ENCODE measurements at places on chromosomes 16 and 17.

DNA sequence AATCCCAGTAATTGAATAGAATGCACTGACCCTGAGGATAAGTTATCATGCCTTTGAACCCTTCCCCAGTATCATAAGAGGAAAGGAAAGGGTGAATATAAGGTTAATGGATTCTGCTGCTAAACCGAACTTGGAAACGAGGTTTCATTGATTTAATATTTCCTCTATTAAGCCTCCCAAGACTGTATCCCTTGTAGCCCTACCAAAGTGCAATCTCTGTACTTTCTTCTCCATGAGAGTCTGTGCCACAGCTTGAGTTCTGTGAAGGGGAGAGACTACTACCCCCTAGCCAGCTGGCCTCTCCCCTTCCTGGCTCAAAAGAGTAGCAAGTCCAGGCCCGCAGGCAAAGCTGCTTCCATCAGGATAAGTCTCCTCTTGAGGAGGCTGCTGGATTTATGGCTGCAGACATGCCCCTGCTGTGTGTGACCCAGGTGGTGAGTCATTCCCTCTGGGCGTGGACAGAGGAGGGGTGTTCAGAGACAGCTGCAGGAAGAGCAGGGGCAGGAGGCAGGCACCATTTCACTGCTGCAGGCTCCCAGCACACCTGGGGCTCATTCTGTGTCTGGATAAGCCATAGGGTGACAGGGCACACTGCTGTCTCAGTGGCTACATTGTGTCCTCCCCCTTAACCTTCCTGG lies 58.4 kb downstream of the TOM1L2 start:
- DNase-seq: no peak

GRCh38 chr17:8015957-8016631 lies 13.7 kb downstream of the GUCY2D start:
- peak; percentile 10 for DNase-seq

GRCh38 chr16:24789881-24790280 lies 55.9 kb upstream of the SLC5A11 start:
- no peak for DNase-seq

GRCh38 chr17:79825580-79825921 lies 13.7 kb downstream of the CBX4 start:
- DNase-seq: no peak

DNA sequence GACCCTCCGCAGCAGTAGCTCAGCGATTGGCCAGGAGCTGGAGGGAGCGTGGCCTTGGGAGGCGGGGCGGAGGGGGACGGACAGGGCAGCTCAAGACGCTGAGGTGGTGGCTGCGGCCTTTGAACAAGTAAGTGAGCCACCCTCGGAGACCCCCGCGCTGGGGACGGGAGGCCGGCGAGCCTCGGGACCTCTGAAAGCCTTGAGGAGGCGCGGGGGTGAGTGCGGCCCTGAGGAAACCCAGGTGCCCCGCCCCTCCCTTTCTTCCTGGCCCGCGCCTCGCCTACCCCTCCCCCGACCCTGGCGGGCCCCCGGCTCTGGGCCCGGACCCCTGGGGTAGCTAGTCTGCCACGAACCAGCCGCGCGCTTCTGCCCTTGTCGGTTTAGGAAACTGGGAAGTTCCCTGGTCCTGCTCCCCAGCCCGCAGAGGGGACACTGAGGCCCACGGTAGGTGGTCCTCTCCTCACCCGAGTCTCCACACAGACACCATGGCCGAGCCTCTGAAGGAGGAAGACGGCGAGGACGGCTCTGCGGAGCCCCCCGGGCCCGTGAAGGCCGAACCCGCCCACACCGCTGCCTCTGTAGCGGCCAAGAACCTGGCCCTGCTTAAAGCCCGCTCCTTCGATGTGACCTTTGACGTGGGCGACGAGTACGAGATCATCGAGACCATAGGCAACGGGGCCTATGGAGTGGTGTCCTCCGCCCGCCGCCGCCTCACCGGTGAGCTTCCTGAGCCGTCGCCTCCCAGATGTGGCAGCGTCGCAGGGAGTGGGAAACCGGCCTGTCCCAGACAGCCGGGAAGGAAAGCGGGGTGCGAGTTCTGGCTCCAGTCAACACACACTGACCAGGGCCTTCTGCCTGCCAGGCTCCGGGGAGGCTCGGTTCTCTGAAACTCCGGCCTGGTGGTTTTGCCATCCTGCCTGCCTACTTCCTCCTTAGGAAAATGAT lies at the start of gene MAPK7:
TSS of gene MAPK7 (plus strand) at position 83 of the 945 bp plus-strand sequence. CDS start at position 486, 403 bp downstream.
- no peak for DNase-seq

- DNase-seq: no peak
Measured at GRCh38 chr17:81719410-81720266, 7.6 kb downstream of the SLC25A10 start.

- no peak for DNase-seq
Measured at GRCh38 chr16:78375055-78375679, 275.7 kb downstream of the WWOX start.

DNA sequence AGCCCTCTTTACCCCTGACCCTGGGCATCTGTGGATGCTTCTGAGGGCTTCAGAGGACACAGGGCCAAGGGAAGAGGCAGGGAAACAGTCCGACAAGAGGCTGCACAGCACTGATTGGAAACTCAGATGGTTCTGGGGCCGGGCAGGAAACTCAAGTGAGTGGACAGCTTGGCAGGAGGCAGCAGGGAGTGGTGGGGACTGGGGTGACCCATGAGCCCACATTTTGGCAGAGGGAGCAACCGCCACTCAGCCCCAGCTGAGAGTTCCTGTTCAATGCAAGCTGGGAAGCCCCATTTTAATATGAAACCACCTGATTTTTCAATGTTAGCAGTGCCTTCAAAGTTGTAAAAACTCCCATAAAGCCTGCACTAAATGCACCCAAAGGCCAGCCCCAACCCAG lies 1.5 kb upstream of the VASN start:
- DNase-seq: no peak

DNA sequence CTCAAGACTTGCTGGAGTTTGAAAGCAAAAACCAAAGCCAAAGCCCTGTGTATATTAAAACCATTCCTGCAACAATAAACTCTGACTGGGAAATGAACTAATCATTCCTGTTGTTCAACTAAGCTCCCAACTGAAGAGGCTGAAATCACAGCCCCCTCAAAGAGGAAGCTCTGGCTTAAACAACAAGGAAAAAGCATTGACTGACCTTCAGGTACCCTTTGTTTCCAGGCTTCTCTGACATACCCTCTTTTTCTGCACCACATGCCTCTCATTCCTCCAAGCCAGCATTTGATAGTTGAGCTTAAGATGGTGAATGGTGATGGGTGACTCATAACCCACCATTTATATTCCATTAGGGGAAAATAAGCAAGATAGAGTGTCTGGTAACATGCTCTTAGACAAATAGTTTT lies 470.9 kb upstream of the SOX9 start:
- DNase-seq: no peak

DNA sequence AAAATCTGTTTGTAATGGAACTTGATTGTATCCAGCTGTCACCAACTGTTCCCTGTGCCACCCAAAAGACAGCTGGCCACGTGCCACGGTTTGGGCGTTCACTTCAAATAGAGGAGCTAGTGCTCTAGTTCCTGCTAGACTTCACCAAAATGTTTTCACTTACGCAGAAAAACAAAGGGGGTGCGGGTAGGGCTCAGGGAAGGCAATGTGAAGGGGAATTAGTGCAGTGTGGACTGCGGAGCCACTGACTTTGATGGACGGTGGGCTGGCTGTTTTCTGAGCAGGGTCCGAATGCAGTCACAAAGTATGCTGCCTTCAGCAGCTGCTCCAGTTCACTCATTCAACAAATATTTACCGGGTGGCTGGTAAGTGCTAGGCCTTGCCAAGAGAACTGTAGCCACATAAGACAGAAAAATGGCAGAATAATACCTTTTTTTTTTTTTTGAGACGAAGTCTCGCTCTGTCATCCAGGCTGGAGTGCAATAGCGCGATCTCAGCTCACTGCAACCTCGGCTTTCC lies 7.6 kb upstream of the CYTH1 start:
- peak; percentile 63 for DNase-seq

GRCh38 chr17:19780846-19781245 lies 32.7 kb upstream of the ALDH3A1 start:
- no peak for DNase-seq

DNA sequence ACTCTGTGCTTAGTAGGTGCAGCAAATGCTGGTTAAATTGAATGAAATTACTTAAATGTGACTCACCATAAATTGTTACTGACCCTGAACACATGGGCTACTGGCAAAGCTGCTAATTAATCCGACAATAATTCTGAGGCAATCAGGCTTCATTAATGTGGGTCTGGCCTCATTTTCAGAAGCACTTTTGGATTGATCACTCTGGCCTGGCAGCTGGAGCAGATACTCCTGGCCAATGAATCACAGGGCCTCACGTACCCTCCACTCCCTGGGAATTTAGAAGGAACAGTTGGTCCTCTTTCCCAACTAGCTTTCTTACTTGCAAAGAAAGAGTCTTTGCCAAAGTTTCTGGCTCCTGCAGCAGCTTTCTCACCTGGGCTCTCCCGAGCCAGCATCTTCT lies 162.0 kb upstream of the ZKSCAN2 start:
- no peak for DNase-seq

DNA sequence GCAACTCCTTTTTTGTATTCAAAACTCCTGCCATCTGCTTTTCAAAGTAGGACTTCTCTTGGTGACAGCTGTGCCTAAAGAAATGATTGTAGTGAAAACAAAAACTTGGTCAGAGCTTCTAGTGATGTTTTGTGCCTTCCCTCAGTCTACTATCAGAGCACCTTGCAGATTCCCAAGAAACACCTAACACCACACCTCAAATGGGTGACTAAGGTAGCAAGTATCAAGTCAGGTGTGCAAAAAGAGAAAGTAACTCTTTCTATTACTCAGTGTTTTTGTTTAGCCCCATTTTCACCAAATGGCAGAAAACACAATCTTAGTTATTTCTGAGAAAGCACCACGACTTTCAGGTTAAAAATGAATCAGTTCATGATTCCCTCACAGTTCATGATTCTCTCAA lies 2.0 kb upstream of the PMFBP1 start:
- no peak for DNase-seq

DNA sequence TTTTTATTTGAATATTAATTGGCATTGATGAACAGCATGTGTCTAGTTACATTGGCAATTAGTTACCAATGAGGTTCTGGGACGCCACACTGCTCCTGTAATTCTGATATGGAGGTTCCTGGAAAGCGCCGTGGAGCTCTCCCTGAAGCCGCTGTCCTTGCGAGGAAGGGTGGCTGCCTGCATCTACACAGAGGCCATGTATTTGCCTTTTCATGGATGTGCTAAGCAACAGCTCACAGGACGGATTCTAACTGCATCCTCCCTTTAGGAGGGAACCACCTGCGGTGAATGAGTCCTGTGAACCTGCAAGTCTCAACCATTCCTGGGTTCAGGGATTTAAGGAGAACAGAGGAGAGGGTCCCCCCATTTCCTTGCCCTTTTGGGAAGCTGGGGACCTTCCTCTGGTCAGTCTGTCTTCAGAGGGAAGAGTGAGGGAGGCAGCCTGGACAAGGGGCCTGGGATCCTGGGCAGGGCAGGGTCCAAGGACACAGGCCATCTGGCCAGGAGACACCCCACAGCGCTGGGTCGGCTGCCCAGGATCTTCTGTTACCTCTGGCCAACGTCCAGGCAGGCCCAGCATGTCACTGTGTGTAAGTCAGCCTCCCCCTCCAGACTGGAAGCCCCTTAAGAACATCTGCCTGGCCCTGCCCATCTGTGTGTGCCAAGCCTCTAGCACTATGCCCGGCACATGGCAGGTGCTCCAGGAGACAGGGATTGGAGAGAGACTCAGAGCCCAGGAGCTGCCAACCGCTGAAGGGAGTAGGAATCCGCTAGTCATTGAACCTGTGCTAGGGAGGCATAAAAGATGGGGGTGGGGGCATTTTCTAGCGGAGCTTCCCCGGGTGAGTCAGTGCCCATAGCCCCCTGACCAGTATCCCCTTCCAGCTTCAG lies 314.1 kb upstream of the TNRC6C start:
- no peak for DNase-seq

GRCh38 chr17:8366231-8366630 lies 10.3 kb downstream of the KRABD2 start:
- no peak for DNase-seq

- no peak for DNase-seq
Measured at GRCh38 chr17:34178092-34178491, 77.0 kb upstream of the CCL2 start.

DNA sequence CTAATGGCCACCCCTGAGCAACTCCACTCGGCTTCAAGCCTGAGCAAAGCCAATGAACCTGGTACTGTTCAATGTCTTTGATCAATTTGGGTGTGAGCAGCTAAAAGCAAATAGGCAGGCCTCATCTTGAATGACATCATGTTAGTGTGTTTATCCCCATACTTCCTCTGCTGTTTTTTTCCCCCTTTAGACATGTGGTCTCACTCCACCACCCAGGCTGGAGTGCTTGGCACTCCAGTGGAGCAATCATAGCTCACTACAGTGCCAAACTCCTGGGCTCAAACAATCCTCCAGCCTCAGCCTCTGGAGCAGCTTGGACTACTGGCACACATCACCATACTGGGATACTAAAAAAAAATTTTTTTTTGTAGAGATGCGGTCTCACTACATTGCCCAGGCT lies 75.4 kb downstream of the ARHGAP17 start:
- DNase-seq: no peak

DNA sequence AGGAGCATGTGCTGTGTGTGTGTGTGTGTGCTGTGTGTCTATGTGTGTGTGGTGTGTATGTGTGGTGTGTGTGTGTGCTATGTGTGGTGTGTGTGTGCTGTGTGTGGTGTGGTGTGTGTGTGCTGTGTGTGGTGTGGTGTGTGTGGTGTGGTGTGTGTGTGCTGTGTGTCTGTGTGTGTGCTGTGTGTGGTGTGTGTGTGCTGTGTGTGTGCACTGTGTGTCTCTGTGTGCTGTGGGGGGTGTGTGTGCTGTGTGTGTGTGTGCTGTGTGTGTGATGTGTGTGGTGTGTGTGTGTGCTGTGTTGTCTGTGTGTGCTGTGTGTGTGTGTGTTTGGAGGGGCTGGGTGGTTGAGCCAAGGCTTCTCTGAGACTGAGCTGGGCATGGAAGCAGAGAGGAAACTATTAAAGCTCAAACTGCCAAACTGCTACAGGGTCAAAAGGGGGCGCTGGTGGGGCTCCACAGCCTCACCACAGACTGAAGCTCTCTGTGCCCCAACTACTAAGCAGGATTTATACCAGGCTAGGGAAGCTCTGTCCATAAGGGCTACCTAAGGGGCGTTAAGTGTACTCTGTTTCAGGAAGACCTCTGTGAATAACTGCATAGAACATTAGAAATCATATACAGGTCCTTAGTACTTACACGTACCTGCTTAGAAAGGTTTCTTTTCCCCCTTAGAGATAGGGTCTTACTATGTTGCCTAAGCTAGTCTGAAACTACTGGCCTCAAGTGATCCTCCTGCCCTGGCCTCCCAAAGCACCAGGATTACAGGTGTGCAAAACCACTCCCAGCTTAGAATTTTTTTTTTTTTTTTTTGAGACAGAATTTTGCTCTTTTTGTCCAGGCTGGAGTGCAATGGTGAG lies 27.8 kb upstream of the GHDC start:
- DNase-seq: peak; percentile 70

GRCh38 chr16:12090151-12090530 lies 113.6 kb downstream of the SNX29 start:
- no peak for DNase-seq
